ENCODE measurements at places on chromosomes 2 and 18. TPM values are rescaled to one million over a fixed set of nuclear protein-coding genes. Genes with fewer than 3 reads are reported as not detected.

STEAP3 gene
- 46.6 TPM for total RNA-seq

DNA sequence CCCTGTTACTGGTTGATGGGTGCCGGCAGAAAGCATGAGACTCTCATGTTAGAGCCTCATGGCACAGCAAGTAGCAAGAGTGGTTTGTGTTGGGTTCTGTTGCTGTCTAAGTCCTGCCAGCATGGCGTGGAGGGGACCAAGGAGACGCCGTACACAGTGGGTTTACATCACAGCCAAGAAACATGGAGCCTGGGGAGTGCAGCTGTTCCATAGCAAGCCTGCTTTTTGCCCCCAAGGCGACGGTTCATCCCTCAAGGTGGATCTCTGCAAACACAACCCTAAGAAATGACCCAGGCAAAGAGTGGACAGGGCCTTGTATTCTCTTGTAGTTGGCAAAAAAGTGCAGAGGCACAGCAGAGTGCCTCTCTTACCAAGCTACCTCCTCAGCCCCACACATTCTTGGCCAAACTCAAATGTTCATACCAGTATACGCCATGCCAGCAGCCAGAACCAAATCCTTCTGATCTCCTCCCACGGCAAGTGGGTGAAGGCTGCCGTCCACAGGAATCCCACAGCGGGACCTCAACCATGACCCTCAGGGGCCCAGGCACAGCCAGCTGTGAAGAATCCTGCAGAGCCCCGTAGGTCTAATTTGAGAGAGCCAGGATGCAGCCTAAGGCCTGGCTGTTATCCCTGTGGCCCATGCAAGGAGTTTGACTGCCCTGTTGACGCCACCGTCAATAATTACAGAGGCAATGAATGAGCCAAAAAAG, 19.0 kb downstream of the SNED1 start:
- no peak overlapping the region for H3K4me3 ChIP-seq
- H3K36me3 ChIP-seq = peaks cover 2% of the 10 kb centered on the region
- no peak overlapping the region for H3K27ac ChIP-seq
- no peak for DNase-seq

GRCh38 chr2:179044500-179044899, 5.4 kb downstream of the CCDC141 start:
- H3K4me1 ChIP-seq = no peaks in the 10 kb centered on the region
- peaks cover 26% of the 10 kb centered on the region for H3K27me3 ChIP-seq
- no peak for DNase-seq
- H3K36me3 ChIP-seq = peaks cover 2% of the 10 kb centered on the region
- no peak overlapping the region for H3K27ac ChIP-seq
- H3K4me3 ChIP-seq = no peak overlapping the region

DNA sequence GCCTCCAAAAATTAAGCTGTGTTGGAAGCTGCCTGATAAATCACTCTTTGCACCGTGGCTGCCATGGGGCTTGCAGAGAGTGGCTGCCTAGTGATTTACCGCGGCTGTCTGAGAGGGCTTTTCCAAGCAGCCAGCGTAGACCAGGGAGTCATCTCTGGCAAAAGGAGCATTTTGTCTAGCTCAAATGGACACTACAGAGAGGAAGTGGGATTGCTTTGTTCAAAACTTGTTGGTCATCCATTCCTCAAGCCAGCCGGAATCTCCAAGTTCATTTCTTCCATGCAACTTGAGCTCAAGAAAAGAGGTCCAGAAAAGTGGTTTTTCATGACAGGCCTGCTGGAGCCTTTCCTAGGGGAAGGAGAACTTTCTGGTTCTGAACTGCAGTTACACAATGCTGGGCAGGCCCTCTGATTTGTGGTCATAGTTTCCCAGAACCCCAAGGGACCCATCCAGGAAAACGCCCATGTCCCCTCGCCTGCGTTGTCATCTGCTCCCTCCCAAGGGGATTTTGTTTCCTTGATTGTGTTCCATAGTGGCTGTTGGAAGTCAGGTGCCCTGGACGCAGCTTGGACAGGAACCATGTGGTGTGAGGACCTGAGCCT, 108.1 kb downstream of the TRIB2 start:
- H3K27me3 ChIP-seq = no peaks in the 10 kb centered on the region
- H3K27ac ChIP-seq = no peak overlapping the region
- H3K4me1 ChIP-seq = peaks cover 16% of the 10 kb centered on the region
- H3K36me3 ChIP-seq = no peaks in the 10 kb centered on the region
- no peak for DNase-seq

DNA sequence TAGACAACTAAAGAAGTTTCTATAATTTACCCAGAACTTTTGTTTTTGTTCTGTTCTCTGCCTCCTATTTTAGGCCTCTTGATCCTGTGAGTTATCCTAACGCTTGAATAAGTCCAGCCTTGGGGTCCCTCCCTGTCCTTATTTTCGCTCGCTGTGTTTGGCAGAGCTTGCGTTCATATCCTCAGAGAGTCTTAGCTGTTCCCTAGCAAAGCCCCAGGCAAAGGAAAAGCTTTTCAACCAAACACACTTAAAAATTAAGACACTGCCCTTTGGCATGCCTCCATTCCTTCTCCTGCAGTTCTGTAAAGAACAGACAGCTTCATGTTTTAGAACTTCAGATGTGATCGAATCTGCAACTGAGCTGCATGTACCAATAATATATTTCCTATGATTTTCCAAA, 517.2 kb downstream of the SUCLG1 start:
- no peaks in the 10 kb centered on the region for H3K36me3 ChIP-seq
- peaks cover 6% of the 10 kb centered on the region for H3K27me3 ChIP-seq

DNA sequence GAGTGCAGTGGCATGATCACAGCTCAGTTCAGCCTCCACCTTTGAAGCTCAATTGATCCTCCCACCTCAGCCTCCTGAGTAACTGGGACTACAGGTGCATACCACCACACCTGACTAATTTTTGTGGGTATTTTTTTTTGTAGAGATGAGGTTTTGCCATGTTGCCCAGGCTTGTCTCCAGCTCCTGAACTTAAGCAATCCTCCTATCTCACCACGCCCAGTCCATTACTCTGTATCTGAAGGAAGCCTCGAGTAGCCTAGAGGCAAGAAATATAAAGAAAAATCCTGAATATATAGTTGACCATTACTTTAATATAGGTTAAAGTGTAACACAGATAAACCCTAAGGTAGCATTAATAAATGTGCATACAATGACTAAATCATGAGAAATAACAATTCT, 686.8 kb upstream of the PIK3C3 start:
- DNase-seq = no peak
- H3K27ac ChIP-seq = no peak overlapping the region
- H3K4me1 ChIP-seq = peaks cover 4% of the 10 kb centered on the region
- H3K4me3 ChIP-seq = no peak overlapping the region
- no peaks in the 10 kb centered on the region for H3K27me3 ChIP-seq

GRCh38 chr18:26653943-26654615, 105.7 kb upstream of the KCTD1 start:
- no peak overlapping the region for H3K4me3 ChIP-seq
- no peaks in the 10 kb centered on the region for H3K36me3 ChIP-seq
- H3K4me1 ChIP-seq = peaks cover 24% of the 10 kb centered on the region
- no peak for DNase-seq
- peaks cover 27% of the 10 kb centered on the region for H3K27me3 ChIP-seq

GALNT5 gene
- total RNA-seq = 30.0 TPM

INHBB gene
- total RNA-seq = 0.90 TPM

TMEM178A gene
- total RNA-seq = 1.4 TPM

REG1B gene
- not detected for total RNA-seq

SERPINB11 gene
- not detected for total RNA-seq

DNA sequence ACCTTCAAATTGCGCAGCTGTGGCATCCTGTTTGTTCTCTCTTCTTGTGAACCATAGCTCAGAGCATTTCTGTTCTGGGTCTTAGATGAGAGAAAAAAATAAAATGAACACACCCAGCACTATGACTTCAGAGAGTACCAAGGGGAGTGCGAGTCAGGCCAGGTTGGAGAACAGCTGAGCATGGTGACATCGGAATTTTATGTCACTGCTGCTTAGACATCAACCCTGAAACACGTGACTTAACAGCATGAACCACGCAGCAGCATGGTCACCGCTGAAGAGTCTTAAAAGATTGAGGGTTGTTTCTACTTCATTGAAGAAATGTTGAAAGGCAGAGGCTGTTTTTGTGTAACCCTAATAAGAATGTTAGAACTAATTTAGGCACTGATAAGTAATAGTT, 288.8 kb upstream of the SOX11 start:
- H3K4me1 ChIP-seq = no peaks in the 10 kb centered on the region
- DNase-seq = no peak
- H3K27ac ChIP-seq = no peak overlapping the region

GRCh38 chr2:46847726-46848412, 67.7 kb downstream of the MCFD2 start:
- H3K4me1 ChIP-seq = peaks cover 77% of the 10 kb centered on the region
- no peaks in the 10 kb centered on the region for H3K36me3 ChIP-seq
- no peak for DNase-seq

All from chondrocyte (in vitro differentiated cells).